ENCODE measurements at places on chromosomes 13 and 19.

DNA sequence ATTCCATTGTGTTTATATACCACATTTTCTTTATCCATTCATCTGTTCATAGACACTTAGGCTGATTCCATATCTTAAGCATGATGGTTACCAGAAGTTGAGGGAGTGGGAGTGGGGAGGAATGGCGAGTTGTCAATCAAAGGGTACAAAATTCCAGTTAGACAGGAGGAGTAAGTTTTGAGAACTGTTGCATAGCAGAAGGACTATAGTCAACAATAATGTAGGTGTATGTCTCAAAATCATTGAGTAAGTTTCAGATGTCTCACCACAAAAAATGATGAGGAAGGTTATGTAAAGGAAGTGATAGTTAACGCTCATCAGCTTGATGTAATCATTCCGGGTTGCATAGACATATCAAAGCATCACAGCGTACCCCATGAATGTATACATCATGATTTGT is 4.6 kb upstream of the UBL3 start:
- no peak for DNase-seq

DNA sequence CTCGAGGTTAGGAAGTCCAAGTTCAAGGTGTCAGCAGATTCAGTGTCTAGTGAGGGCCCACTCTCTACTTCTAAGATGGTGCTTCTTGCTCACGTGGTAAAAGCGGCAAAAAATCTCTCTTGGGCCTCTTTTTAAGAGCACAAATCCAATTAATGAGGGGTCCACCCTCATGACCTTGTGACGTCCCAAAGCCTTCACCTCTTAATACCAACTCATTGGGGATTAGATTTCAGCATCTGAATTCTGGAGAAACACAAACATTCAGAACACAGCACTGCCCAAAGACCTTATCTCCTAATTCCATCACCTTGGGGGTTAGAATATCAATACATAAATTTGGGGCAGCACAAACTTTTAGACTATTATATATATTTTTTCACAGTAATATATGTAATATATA is 146.4 kb upstream of the GPC6 start:
- no peak for DNase-seq

DNA sequence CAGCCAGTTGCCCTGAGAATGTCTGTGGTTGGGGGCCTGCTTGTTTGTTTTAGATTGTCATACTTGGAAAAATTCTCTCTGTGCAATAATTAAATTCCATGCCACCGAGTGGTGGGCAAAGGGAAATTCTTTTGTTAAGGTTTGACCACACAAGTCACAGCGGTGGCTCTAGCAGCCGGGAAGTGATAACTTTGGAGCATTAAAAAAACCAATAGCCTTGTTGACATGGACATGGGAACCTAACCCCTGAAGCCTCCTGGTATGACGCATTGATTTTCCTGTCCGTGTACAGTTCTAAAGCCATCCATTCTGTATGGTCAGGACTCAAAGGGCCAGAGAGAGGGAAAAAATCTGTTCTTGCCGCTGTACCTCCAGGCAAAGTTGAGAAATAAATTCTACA is 384.9 kb upstream of the ZNF507 start:
- no peak for DNase-seq

GRCh38 chr13:29679396-29680053 is 84.0 kb upstream of the SLC7A1 start:
- no peak for DNase-seq

DNA sequence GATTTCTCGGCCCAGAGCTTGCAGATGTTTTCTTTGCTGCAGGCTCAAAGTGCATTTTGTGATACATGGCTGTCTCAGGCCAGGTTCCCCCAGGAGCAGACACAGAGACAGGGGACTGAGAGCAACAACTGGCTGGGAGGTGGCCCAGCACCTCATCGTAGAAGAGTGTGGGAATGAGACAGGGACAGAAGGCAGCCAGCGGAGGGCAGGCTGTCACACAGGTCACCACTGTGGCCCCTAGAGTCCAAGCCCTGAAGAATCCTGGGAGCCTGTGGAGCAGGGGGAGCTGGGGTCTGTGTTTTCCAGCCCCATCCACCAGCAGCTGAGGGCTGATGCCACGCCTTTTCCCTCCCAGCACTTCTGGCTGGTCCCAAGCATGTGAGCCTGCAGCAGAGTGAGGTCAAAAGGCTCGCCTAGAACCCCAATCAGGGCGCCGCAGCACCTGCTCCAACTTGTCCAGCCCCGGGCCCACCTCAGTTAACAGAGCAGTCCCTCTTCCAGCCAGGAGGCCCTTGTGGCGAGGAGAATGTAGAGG is 723.8 kb downstream of the UQCRFS1 start:
- DNase-seq = no peak

- no peak for DNase-seq
These were observed 95.9 kb downstream of the RFC3 start for GRCh38 chr13:33913829-33914228.
